LNCaP clone FGC (cell line): ENCODE measurements at places on chromosomes 1 and 21.

- no peak for DNase-seq
Observed at GRCh38 chr1:57722285-57722978, 298.6 kb upstream of the DAB1 start.

GRCh38 chr1:121522061-121522759, 337.4 kb downstream of the SRGAP2C start:
- peak; percentile 46 for DNase-seq

DNA sequence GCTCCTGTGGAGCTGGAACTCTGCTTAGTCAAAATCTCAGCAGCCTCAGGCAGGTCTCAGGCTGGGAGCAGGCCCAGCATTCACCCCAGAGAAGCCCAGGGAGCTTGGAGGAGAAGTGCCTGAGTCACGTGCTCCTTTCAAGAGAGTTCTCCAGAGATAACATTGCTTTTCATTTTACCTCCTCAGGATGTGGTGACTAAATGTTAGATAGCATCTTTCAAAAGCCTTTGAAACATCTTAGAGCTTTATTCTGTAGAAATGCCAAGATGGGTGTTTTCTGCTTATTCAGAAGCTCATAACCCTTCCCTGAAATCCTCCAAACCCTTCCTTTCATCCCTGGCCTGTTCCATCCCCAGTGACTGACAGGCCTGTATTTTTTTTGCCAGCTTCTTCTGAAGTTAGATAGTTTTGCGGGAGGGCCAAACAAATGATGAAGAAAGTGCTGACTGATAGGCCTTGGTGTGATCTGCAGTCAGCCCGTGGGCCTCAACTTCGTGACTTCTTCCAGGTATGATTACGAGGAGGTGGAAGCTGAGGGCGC, 58.0 kb downstream of the PGM1 start:
- no peak for DNase-seq

- no peak for DNase-seq
Observed at GRCh38 chr1:11541956-11542355, 63.0 kb downstream of the DISP3 start.

- DNase-seq: no peak
Observed at GRCh38 chr1:111621050-111621449, 1.5 kb downstream of the RAP1A start.

GRCh38 chr1:26288311-26288941, 8.5 kb downstream of the SH3BGRL3 start:
- no peak for DNase-seq

- no peak for DNase-seq
Observed at GRCh38 chr1:66250478-66250877, 283.5 kb upstream of the SGIP1 start.
